ENCODE measurements at places on chromosomes 16 and 17.

GRCh38 chr16:5922686-5923085, 825.1 kb upstream of the EEF2KMT start:
- DNase-seq: no peak

- DNase-seq: no peak
Observed at GRCh38 chr16:84487358-84487757, 17.1 kb downstream of the MEAK7 start.

GRCh38 chr16:66569131-66569530, 2.9 kb downstream of the CMTM1 start:
- DNase-seq: no peak

DNA sequence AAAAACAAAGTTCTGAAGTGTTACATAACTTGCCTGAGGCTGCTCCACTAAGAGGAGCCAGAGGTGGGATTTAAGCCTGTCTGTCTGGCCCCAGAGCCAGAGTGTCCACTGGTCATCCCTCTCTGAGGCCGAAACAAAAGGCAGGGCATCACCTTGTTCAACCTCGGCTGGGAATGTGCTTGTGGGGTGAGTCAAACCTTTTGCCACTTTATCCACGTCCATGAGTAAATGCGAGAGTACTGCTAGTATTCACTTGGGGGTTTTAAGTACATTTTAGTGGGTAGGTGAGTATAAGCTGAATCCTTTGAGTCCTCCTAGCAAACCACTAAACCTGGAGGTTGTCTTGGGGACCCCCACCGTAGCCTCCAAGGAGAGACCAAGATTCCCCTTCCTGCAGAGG, 103.5 kb downstream of the STX8 start:
- DNase-seq: no peak

GRCh38 chr17:43449470-43450248, 34.1 kb upstream of the DHX8 start:
- DNase-seq: no peak

DNA sequence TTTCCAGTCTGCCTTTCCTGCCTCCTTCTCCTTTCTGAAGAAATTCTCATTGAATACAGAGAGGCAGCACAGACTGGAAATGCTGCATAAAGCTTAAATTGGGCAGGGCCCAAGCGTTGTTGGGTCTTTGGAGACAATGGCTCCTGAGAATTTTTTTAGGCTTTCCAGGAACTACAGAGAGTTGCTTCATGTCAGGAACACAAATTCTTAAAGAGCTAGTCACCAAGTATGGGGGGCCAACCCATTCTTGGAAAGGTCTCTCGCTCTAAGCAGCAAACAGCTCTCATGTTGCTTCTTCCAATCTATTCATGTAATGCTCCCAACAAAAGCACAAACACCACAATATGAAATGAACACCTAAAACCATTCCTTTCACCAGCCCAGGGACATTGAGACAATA, 6.9 kb downstream of the HNF1B start:
- no peak for DNase-seq

Data from skin of body (tissue), 3 donors.